ENCODE measurements at places on chromosomes 12 and 14. TPM values are rescaled to one million over a fixed set of nuclear protein-coding genes. Genes with fewer than 3 reads are reported as not detected.

- H3K4me3 ChIP-seq = no peak overlapping the region
- H3K4me1 ChIP-seq = no peaks in the 10 kb centered on the region
- no peak overlapping the region for H3K27ac ChIP-seq
- H3K36me3 ChIP-seq = no peaks in the 10 kb centered on the region
- DNase-seq = no peak
- no peaks in the 10 kb centered on the region for H3K27me3 ChIP-seq
Observed at GRCh38 chr12:117076410-117077372, 22.5 kb downstream of the TESC start.

GRCh38 chr12:4486980-4487379, 41.4 kb upstream of the FGF6 start:
- H3K4me1 ChIP-seq = no peaks in the 10 kb centered on the region
- H3K27me3 ChIP-seq = no peaks in the 10 kb centered on the region
- H3K27ac ChIP-seq = no peak overlapping the region
- DNase-seq = no peak
- H3K4me3 ChIP-seq = no peak overlapping the region

DNA sequence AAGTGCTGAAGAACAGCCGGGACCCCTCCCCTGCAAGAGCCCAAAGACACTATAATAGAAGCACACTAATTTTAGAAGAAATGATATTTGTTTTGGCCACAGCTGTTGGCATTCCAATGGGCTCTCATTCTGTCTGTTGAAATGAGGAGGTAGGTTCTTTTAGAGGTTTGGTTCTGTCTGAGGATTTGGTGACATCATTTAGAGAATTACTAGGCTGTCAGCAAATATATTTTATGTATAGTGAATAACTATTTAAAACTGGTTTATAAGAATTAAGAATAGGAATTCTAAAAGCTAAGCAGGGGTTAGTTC, 200.7 kb upstream of the SLC38A2 start:
- no peak for DNase-seq
- no peaks in the 10 kb centered on the region for H3K36me3 ChIP-seq
- H3K4me3 ChIP-seq = no peak overlapping the region

DNA sequence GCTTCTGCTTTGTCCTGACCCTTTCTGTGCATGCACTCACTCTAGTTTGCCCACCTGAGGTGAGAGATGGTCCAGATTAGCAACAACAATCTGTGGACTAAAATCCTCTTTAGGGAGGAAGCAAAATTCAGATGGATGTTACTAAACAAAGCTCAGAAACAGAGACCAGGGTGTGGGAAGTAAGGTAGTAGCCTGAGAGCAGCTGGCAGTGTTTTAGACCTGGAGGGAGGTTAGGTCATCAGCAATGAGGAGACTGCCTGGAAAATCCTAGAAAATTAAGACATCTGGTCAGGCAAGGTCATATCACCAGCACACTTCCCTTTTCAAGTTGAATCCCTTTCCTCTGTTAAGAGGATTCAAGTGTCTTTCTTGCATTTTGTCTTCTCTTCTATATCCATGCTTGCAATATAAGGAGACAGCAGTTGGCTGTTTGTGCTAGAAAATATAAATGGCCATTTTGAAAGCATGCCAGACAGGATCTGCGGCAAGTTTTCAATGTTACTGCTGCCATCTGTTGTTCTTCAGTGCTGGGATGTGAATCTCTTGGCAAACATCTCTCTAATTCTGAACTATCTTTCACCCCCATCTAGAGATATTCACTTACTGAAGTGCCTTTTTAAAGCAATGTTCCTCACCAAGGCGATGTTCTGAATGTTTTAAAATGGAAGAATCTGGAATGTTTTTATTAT, 266.4 kb downstream of the NAV3 start:
- no peaks in the 10 kb centered on the region for H3K4me1 ChIP-seq
- no peaks in the 10 kb centered on the region for H3K27me3 ChIP-seq
- no peak overlapping the region for H3K27ac ChIP-seq

DNA sequence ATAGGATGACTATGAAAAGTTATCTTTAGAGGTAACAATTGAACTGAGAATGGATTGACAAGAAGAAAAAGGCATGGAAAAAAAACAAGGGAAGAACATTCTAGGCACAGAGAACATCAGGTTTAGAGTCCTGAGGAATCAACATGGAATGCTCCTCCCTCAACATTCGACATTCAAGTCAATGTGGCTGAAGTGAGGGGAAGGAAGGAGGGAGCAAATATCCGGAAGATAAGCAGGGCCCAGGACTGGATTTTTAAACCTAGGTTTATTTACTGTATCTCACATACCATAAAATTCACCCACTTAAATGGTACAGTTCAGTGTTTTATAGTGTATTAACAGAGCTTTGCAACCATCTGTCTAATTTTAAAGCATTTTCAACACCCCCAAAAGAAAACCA, 9.6 kb upstream of the CCER1 start:
- H3K36me3 ChIP-seq = no peaks in the 10 kb centered on the region
- H3K4me3 ChIP-seq = no peak overlapping the region
- no peak for DNase-seq
- no peaks in the 10 kb centered on the region for H3K4me1 ChIP-seq

GRCh38 chr14:38873941-38874612, 229.0 kb downstream of the SEC23A start:
- no peak for DNase-seq
- no peak overlapping the region for H3K27ac ChIP-seq
- no peak overlapping the region for H3K4me3 ChIP-seq

DNA sequence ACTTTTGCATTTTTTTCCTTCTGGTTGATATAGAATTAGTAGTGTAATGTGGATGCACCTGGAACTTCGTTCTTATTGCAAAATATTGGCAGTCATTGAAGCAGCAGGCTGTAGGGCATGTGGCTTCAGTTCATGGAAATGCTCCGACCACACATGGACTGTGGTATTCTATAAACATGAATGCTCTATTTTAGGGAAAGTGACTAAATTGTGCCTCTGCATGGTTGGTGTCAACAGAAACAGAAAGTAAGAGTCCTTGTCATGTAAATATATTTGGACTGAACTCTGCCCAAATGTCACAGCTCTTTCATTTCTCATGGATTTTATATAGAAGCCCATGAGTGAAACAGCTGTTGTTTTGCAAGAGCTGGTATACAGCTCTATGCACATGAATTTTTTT, 917.0 kb downstream of the LRFN5 start:
- H3K4me1 ChIP-seq = no peaks in the 10 kb centered on the region
- H3K36me3 ChIP-seq = no peaks in the 10 kb centered on the region

- no peak for DNase-seq
- no peak overlapping the region for H3K27ac ChIP-seq
Observed at GRCh38 chr14:70391493-70392391, 25.1 kb downstream of the SYNJ2BP start.

DNA sequence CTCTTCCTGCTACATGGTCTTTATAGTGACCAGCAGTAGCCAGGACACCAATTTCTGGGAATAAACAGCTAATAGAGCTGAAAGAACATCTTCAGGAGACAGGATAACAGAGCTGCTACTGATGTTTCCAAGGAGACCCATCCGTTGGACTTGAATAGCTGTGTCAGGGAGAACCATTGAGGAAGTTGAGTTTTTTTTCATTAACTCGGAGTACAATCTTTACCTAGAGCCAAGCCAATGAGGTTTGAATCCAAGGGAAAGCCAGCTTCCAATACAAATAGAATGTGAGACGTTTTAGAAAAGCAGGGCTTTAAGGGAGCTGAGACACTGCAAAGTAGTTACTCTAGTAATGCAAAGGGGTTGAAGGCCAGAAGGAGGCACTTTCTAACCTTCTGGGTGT, 136.1 kb upstream of the FRMD6 start:
- no peaks in the 10 kb centered on the region for H3K4me1 ChIP-seq
- no peak overlapping the region for H3K27ac ChIP-seq
- H3K27me3 ChIP-seq = no peaks in the 10 kb centered on the region
- no peaks in the 10 kb centered on the region for H3K36me3 ChIP-seq
- DNase-seq = no peak

DNA sequence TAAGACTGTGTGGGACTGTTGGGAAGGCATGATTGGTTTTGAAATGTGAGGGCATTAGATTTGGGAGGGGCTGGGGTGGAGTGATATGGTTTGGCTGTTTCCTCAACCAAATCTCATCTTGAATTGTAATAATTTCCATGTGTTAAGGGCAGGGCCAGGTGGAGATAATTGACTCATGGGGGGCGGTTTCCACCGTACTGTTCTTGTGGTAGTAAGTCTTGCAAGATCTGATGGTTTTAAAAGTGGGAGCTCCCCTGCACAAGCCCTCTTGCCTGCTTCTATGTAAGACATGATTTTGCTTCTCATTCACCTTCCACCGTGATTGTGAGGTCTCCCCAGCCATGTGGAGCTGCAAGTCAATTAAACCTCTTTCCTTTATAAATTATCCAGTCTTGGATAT, 76.6 kb upstream of the PPFIA2 start:
- H3K4me3 ChIP-seq = no peak overlapping the region
- no peaks in the 10 kb centered on the region for H3K36me3 ChIP-seq
- no peak overlapping the region for H3K27ac ChIP-seq
- no peak for DNase-seq

- H3K4me1 ChIP-seq = peaks cover 23% of the 10 kb centered on the region
- H3K36me3 ChIP-seq = peaks cover 6% of the 10 kb centered on the region
- H3K27ac ChIP-seq = no peak overlapping the region
- H3K27me3 ChIP-seq = no peaks in the 10 kb centered on the region
- DNase-seq = no peak
Observed at GRCh38 chr12:45278447-45278846, 62.6 kb downstream of the ANO6 start.

GRCh38 chr12:45509187-45509586, 220.3 kb upstream of the ARID2 start:
- H3K27me3 ChIP-seq = no peaks in the 10 kb centered on the region
- no peak overlapping the region for H3K4me3 ChIP-seq
- no peaks in the 10 kb centered on the region for H3K4me1 ChIP-seq
- no peak for DNase-seq
- H3K36me3 ChIP-seq = no peaks in the 10 kb centered on the region

GRCh38 chr14:56118611-56119181, 485 bp downstream of the PELI2 start:
- H3K27me3 ChIP-seq = no peaks in the 10 kb centered on the region
- peak overlapping the region; percentile 83 for H3K27ac ChIP-seq
- DNase-seq = peak; percentile 77
- H3K36me3 ChIP-seq = no peaks in the 10 kb centered on the region
- peak overlapping the region; percentile 88 for H3K4me3 ChIP-seq

- H3K36me3 ChIP-seq = no peaks in the 10 kb centered on the region
- DNase-seq = no peak
- no peak overlapping the region for H3K4me3 ChIP-seq
- no peak overlapping the region for H3K27ac ChIP-seq
Observed at GRCh38 chr12:27593266-27593665, 69.3 kb downstream of the PPFIBP1 start.

DNA sequence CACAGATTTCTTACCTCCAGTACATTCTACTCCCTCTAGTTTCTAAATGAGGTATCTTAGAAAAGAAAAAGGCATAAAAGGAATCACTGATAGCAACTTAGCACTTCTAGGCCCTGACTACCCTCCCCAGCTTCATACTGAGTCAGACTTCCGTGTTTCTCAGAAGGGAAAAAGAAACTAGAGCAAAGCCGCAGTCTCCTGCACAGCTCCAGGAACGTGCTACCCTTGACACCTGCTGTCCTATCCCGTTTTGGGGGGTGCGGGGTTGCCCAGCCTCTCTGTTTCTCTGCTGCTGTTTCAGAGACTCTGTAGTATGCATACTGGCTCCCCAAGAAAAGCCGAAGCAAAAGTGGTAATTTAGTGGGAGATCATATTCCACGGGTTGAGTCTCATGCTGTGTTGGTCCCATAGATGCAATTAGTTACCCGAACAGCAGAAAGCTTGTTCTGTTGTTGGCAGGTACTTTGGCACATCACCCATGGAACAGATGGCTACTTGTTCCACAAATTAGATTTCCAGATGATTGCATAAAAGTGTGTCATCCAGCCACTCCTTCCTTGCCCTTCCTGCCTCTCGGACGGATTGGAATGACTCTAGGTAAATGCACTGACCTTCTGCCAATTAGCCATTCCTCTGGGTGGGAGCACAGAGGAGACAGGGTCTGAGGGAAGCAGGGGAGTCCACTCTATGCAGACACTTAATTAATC, 438.1 kb downstream of the FUT8 start:
- no peaks in the 10 kb centered on the region for H3K36me3 ChIP-seq
- no peaks in the 10 kb centered on the region for H3K27me3 ChIP-seq
- H3K27ac ChIP-seq = no peak overlapping the region
- DNase-seq = no peak
- H3K4me1 ChIP-seq = no peaks in the 10 kb centered on the region

DNA sequence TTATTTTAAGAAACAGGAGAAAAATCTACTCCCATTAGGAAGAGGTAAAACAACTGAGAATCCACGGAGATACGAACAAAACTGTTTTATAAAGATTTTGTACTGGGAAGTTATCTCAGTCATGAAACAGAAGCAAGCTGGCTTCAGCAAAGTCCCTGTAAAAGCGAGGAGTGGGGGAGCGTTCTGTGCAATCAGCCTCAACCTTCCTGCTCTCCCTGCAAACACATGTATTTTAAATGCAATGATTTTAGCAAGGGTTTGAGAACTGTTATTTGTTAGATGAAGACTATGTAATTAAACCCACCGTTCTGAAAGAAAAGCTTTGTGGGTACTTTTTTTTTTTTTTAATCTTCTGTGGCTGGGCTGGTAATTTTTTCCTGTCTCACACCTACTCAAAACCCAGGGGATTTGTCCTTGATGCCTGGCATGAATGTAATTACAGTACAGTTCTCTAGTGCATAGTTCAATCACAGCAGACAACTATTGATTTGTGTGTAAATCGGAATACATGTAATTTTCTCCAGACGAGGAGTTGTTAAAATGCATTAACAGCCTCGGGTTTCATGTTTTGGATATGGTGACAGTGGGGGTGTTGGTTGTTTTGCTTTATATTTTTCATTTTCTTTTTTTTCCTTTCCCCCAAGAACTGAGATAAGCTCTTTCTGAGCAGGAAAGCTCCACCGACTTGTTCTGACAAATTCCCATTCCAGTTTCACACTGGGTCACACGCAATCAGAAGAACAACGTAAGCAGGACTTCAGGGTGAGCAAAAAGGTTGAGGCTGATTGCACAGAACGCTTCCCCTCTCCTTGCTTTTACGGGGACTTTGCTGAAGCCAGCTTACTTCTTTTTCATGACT, 153.6 kb downstream of the PHLDA1 start:
- H3K27ac ChIP-seq = no peak overlapping the region
- H3K27me3 ChIP-seq = no peaks in the 10 kb centered on the region
- no peak for DNase-seq
- H3K4me3 ChIP-seq = no peak overlapping the region
- H3K4me1 ChIP-seq = no peaks in the 10 kb centered on the region
- no peaks in the 10 kb centered on the region for H3K36me3 ChIP-seq

GRCh38 chr12:123761841-123762714, at the start of gene DNAH10:
Gene DNAH10, plus strand, starts transcription at chr12:123762301. Its CDS starts 36 bp downstream, at chr12:123762337.
- no peak within 1 kb of the TSS for H3K27ac ChIP-seq
- H3K4me1 ChIP-seq = peaks cover 11% of the 10 kb centered on the region
- peak within 1 kb of the TSS; percentile 50 for H3K4me3 ChIP-seq

- H3K36me3 ChIP-seq = no peaks in the 10 kb centered on the region
- H3K27me3 ChIP-seq = no peaks in the 10 kb centered on the region
- no peaks in the 10 kb centered on the region for H3K4me1 ChIP-seq
- DNase-seq = no peak
Observed at GRCh38 chr14:36221112-36221511, 44.6 kb upstream of the PTCSC3 start.

KLRC2 gene
- 2.8 TPM for total RNA-seq

CINP gene
- 34.4 TPM for total RNA-seq

LMNTD1 gene
- not detected for total RNA-seq

PROX2 gene
- not detected for total RNA-seq

KRT6B gene
- total RNA-seq = not detected

EID3 gene
- total RNA-seq = 4.4 TPM

BMAL2 gene
- total RNA-seq = 6.9 TPM

EGLN3 gene
- 7.6 TPM for total RNA-seq

TNS2 gene
- 232 TPM for total RNA-seq

FSCB gene
- not detected for total RNA-seq

SYNJ2BP gene
- total RNA-seq = 42.3 TPM
